ENCODE measurements at places on chromosomes 1 and 21.

GRCh38 chr1:204357551-204358490 is 1.9 kb downstream of the PLEKHA6 start:
- DNase-seq = no peak

- no peak for DNase-seq
These were observed 36.5 kb downstream of the FHAD1 start for GRCh38 chr1:15283526-15283925.

DNA sequence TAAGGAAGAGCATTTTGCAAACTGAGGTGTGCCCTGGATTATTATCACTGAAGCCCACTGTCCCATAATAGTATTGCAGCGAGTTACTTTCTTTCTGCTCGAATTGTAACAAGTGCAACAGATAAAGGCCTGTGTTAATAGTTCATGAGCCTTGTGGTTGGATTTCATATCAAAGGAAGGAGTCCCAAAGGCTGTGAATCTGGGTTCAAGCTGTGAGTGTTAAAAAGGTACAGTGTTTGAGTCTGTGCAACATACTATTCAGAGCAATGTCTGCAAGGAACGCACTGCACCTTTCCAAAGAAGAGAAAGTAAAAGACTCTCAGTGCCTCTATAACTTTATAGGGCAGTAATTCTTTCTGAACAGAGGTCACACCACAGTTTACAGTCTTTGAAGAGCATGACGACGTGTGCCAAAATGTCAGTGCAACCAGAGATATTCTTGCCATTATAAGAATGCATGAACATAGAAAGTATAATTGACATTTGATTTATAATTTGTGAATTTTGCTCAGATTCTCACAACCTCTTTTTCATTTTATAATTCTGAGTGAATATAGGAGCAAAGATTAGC is 79.1 kb downstream of the CDC7 start:
- no peak for DNase-seq

DNA sequence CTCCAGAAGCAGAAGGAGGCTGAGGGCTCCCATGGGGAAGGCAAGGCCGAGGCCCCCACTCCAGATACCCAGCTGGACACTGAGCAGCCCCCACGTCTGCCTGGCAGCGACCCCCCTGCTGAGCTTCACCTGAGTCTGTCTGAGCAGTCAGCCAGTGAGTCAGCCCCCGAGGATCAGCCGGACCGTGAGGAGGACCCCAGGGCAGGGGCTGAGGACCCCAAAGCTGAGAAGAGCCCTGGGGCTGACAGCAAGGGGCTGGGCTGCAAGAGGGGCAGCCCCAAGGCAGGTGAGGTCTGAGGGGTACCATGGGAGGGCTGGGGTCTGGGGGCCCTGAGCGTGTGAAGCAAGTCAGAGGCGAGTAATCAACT is 21.3 kb downstream of the DMBX1 start:
- no peak for DNase-seq

- DNase-seq = no peak
These were observed 6.3 kb downstream of the KIF21B start for GRCh38 chr1:201016943-201017827.

DNA sequence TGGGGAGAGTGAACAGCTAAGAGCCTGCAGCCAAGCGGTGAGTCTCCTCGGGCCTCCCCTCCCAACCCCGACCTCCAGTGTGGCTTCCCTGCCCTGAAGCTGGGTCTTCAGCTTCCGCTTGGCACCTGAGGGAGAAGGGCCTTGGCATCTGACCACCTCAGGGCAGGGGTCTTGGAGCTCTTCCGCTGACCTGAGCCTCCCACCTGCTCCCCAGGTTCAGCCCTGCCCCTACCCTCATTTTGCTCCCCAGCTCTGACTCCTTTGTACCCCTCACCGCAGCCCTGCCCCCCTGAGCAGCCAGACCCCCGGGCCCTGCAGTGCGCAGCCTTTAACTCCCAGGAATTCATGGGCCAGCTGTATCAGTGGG is 4.9 kb downstream of the ADAMTSL4 start:
- no peak for DNase-seq

DNA sequence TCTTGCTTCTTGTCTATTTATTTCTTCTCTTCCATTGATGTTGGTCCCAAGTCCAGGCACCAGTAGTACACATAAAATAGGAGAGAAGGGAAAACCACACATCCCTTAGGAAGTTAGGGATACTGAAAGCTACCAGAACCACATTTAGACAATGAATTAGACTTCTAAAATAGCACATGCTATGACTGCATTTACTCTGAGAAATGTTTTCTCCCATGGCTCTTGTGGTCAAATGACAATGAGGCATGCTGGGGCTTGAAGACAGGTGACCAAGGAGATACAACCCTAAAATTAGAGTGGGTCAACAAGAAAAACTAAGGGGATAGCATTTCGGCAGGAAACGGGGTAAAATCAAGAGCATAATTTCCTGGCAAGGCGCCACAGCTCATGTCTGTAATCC is 17.1 kb downstream of the MTOR start:
- no peak for DNase-seq

DNA sequence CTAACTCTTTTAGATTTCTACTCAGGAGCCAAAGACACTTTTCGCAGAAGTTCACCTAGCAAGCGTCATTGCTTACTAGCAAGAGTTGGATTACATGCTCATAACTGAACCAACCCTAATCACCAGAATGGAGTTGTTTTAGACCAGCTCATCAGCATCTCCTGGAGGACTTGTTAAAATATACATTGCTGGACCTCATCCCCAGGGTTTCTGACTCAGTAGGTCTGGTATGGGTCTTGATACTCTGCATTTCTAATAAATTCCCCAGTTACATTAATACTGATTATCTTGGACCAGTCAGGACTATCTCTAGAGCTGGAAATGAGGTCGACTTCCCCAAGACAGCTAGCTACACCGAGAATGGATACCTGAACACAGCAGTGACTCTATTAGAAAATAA is 9.7 kb upstream of the PRDX6 start:
- DNase-seq = no peak

DNA sequence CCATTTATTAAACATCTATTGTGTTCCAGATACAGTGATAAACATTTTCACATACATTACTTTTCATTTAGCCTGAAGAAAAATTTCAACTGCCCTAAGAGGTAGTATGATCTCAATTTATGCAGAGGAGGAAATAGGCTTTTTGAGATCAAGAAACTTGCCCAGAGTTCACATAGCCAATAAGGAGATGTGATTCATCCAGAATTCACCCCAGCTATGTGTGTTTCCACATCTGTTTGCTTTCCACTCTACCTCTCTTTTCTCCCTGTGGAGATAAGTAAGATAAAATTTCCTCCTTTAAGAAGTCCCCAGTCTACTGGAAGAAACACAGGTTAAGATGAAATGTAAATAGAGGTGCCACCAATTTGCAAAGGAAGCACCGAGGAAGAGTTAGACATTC is 199.7 kb upstream of the C8B start:
- no peak for DNase-seq

GRCh38 chr1:178220094-178220493 is 126.2 kb downstream of the RASAL2 start:
- DNase-seq = no peak

GRCh38 chr1:993379-993995 is 6.4 kb downstream of the HES4 start:
- no peak for DNase-seq

DNA sequence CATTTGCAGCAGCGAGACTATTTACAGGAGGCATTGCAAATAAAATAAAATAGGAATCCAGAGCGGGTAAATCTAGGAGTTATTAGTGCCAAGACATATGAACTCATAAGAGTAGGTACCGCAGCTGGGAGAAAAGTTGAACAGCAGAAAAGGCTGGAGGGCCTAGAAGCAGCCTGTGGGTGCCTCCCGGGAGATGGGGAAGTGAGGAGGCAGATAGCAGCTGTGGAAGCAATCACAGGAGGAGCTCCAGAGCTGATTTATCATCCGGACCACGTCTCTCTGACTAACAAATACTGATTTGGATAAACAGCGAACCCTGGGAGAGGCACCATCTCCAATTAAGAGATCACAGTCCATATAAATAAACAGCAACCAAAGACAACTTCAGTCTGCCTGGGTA is 64.6 kb downstream of the BRINP2 start:
- DNase-seq = no peak

GRCh38 chr1:53502641-53503432 is 43.6 kb downstream of the DMRTB1 start:
- DNase-seq = no peak

GRCh38 chr1:212162635-212163034 is 122.6 kb upstream of the PPP2R5A start:
- no peak for DNase-seq

DNA sequence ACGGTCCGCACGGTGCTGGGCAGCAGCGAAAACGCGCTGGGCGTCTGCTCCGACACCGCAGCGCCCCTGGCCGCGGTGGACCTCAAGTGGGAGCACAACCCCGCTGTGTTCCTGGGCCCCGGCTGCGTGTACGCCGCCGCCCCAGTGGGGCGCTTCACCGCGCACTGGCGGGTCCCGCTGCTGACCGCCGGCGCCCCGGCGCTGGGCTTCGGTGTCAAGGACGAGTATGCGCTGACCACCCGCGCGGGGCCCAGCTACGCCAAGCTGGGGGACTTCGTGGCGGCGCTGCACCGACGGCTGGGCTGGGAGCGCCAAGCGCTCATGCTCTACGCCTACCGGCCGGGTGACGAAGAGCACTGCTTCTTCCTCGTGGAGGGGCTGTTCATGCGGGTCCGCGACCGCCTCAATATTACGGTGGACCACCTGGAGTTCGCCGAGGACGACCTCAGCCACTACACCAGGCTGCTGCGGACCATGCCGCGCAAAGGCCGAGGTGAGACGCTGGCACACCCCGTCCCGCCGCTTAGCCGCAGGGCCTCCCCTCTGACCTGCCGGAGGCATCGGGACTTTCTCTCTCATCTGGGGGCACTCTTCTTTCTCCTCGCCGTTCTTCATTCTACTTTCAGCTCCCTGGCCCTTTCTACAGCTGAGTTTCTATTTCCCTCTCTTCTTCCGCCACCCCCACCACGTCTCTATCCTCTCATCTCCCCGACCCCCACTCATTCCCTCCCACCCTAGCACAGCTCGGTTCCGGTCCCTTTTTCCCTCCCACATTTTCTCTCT is 1.0 kb downstream of the NPR1 start:
- DNase-seq = no peak

- DNase-seq = no peak
These were observed 54.4 kb downstream of the NAV1 start for GRCh38 chr1:201593200-201593921.

DNA sequence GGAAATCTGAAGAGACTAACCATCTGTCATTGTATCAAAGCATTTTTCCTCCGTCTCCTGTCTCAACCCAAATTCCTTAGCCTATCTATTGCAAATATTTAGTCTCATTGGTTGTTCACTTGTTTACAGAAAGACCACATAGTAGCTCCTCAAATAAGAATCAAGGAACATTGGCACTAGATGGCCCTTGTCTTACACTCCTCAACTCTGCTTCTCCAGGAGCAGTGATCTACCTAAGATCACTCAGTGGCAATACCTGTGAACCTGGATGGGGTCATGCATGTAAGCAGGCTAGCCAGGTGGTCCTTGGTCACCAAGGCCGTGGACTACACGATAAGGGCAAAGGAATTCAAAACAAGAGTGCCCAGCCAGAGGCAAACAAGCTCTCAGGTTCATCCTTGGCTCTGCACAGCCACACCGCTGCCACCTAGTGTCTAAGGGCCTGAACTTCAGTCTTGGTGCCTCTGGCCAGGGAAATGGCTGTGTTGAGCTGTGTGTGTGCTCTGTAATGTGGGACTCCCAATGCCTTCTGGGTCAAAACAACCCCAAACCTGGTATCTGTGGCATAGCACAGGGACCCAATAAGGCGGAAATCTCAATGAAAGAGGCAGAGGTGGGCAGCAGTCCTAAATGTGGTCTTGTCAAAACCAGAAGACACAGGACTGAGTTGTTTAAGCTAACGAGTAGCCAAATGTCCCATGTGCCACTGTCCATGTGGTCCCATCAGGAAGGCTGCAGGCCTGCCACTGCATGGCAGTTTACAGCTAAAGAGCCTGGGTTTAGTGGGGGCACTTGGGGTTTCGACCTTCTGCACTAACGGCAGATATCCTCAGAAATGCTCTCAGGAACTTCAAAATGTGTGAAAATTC is 54.5 kb downstream of the GPR161 start:
- peak; percentile 29 for DNase-seq

- DNase-seq = no peak
These were observed 61.9 kb downstream of the PTPRU start for GRCh38 chr1:29298246-29298645.

GRCh38 chr1:104064399-104064798 is 314.7 kb downstream of the AMY1C start:
- no peak for DNase-seq

DNA sequence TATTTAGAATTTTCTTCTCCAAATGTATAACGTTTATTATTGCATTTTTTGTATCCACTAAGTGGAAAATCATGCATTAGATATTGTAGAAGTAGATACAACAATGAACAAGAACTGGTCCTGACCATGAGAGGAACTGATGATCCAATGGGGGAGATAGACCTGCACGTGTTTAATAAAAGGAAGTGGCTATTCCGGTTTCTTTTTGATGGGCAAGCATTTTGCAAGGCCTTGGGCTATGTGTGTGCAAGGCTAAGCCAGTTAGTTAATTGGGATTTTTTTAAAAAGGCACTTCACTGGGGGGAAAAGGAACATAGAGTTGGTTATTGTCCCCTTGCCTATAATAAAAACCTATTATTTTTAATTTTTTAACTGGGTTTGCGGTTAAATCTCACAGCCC is 961 bp upstream of the VCAM1 start:
- DNase-seq = no peak

DNA sequence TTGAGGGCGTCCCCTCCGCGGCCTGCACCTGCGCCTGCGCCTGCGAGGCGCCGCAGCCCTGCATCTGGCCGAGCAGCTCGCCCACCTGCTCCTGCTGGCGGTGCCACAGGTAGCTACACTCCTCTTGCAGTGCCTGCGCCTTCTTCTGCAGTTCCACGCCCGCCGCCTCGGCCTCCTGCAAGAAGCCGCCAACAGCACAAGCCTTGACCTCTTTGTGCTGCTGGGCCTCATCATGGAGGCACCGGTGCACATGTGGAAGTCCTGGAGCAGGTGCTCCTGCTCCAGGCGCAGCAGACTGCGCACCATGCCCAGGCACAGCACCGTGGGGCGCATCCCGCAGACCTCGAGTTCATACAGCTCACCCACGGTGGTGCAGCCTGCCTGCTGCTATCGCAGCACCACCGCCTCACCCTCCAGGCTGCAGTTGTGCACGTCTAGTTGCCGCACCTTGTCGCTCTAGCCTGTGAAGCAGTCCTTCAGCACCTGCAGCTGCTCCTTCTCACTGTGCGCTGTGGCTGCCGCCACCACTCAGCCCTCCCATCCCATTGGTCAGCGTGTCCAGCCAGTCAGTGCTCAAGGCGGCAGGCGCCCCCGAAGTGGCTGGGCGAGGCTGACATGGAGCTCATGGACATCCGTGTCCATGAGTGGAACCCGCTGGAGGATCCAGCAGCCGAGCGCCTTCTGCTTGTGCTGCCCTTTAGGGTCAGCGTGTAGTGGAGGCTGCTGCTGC is 12.2 kb upstream of the CD2 start:
- DNase-seq = no peak

Data from stimulated activated CD4-positive, alpha-beta T cell treated with anti-CD3 and anti-CD28 coated beads, Interleukin-15, amount 100 ng/mL, for 1 hour (primary cell).